Adrenal gland (tissue), 19 donors: ENCODE measurements at places on chromosomes 11 and 22. TPM values are rescaled to one million over a fixed set of nuclear protein-coding genes. Genes with fewer than 3 reads are reported as not detected.

APOBEC3G gene
- 11.9 TPM for total RNA-seq

PGR gene
- total RNA-seq, result 2.6 TPM

DNA sequence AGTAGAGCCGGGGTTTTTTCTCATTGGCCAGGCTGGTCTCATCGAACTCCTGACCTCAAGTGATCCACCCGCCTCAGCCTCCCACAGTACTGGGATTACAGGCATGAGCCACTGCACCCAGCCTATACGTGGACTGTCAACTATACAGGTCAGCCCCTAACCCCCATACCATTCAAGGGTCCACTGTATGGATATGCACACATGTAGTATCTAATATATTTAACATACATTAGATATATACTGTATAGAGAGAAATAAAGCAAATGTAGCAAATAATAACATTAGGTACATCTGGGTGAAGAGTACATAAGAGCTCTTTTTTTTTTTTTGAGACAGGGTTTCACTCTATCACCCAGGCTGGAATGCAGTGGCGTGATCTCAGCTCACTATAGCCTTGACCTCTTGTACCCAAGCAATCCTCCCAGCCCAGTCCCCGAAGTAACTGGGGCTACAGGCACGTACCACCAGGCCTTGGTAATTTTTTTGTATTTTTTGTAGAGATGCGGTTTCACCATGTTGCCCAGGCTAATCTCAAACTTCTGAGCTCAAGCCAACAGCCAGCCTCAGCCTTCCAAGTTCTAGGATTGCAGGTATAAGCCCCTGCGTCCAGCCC lies 1.5 kb upstream of the ATP5MGL start:
- DNase-seq, result no peak
- peak overlapping the region; percentile 94 for H3K27ac ChIP-seq
- no peaks in the 10 kb centered on the region for H3K27me3 ChIP-seq
- no peaks in the 10 kb centered on the region for H3K36me3 ChIP-seq
- H3K4me3 ChIP-seq, result no peak overlapping the region

DNA sequence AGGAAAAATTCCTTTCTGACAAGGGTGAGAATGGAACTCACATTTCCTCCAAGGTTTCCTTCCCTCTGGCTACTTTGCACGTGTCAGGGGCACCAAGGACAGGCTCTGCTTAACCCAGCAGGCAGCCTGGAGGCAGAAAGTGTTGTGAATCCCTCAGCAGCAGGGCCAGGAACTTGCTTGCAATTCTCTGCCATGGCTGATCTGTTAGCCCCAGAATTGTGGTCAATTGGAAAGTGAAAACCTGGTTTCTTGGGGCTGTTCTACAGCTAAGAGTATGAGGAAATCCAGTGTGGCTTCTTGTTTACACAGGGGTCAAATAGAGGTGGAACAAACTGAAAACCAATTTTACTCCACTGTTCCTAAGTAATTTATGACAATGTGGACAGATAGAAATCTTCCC lies 38.3 kb upstream of the CEP295 start:
- no peaks in the 10 kb centered on the region for H3K36me3 ChIP-seq
- H3K27ac ChIP-seq, result no peak overlapping the region
- DNase-seq, result peak; percentile 54
- no peaks in the 10 kb centered on the region for H3K27me3 ChIP-seq
- no peak overlapping the region for H3K4me3 ChIP-seq
- H3K4me1 ChIP-seq, result no peaks in the 10 kb centered on the region

- no peak overlapping the region for H3K4me3 ChIP-seq
- H3K27ac ChIP-seq, result no peak overlapping the region
- H3K27me3 ChIP-seq, result no peaks in the 10 kb centered on the region
- no peaks in the 10 kb centered on the region for H3K4me1 ChIP-seq
These were observed 56.0 kb downstream of the CTTN start for GRCh38 chr11:70454197-70454767.
